ENCODE measurements at places on chromosomes 13 and 19.

- no peak for DNase-seq
These were observed 255.0 kb upstream of the SLITRK1 start for GRCh38 chr13:84137292-84137691.

DNA sequence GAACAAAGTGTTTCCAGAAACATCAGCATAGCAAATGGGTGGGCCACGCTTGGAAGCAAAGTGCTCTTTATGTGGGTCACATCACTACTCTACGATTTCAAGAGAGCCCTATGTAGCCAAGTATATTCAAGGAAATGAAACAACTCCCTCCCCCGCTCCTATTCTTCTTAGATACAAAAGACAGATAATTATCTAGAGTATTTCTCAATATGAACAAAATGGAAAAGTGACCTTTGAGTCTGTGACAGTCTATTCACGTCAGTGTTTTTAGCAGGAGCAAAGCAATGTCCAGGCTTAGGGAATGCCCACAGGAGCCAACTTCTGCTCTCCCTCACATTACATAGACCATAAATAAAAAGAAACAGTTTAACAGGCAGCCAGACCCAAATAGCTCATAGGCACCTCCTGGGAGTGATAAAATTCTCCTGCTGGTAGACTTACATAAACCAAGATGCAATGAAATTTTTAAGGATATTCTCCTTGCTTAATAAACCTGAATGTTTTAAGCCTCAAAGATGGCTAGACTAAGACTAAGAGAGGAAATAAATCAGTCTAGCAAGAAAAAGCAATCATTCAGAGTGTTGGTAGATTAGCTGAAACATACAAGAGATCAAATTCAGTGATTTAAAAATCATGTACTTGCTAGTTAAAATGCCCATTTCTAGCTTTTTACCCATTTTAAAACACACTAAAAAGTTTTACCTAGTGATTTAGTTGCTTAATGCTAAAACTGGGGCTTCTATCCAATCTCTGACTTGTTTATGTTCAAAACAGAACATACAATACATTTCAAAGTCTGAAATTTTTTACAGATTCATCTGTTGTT, 182.8 kb downstream of the RGCC start:
- peak; percentile 54 for DNase-seq

- DNase-seq, result no peak
These were observed 106.4 kb downstream of the ZNF486 start for GRCh38 chr19:20273376-20273775.

DNA sequence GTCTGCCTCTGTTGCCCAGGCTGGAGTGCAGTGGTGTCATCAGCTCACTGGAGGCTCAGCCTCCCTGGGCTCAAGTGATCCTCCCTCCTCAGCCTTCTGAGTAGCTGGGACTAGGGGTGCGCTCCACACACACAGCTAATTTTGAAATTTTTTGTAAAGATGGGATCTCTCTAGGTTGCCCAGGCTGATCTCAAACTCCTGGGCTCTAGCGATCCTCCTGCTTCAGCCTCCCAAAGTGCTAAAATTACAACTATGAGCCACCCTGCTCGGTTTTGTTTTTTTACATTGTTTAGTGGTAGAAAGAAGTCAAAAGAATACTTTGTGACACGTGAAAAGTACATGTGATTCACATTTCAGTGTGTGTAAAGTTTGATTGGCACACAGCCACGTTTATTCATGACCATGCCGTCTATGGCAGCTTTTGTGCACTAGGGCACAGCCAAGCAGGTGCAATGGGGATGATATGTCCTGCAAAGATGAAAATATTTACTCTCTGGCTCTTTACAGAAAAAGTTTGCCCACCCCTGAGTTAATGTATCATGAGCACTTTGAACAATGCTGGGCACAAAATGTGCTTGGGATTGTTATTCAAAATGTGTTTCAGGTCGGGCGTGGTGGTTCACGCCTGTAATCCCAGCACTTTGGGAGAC, 16.2 kb upstream of the NFIC start:
- DNase-seq, result no peak

- no peak for DNase-seq
These were observed 535.0 kb downstream of the RFC3 start for GRCh38 chr13:34352958-34353357.

GRCh38 chr19:10544753-10545251, 1.1 kb downstream of the ATG4D start:
- DNase-seq, result no peak

GRCh38 chr19:7063339-7063738, 4.9 kb upstream of the MBD3L3 start:
- no peak for DNase-seq

GRCh38 chr13:105569816-105570215, 965.6 kb downstream of the EFNB2 start:
- DNase-seq, result no peak

GRCh38 chr19:3798137-3798536, 12.0 kb upstream of the MATK start:
- DNase-seq, result no peak

- no peak for DNase-seq
These were observed 1213.1 kb downstream of the OLFM4 start for GRCh38 chr13:54241719-54242118.

GRCh38 chr19:58513694-58514563, 2.1 kb upstream of the SLC27A5 start:
- DNase-seq, result peak; percentile 83

- DNase-seq, result no peak
These were observed 40.3 kb downstream of the CYP4F22 start for GRCh38 chr19:15548648-15549047.

GRCh38 chr13:38430796-38431195, 81.1 kb downstream of the UFM1 start:
- DNase-seq, result no peak

- no peak for DNase-seq
These were observed 1.2 kb downstream of the PPP1R37 start for GRCh38 chr19:45094137-45094536.

GRCh38 chr13:102003848-102004570, 397.8 kb downstream of the FGF14 start:
- DNase-seq, result peak; percentile 37

DNA sequence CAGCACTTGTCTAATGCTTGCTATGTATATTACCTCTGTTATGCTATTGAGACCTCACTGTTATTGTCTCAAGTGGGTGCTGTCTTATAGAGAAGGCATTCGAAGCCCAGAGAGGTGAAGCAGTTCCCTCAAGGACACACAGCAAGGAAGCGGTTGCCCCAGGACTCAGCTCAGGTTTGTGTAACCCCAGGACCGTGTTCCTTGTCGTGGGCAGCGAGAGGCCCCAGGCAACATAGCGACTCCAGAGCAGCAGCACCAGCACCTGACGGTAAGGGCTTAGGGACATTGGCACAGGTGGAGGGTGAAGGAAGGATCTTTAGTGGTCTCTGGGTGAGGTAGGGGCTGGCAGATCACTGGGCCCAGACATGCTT, 2.4 kb downstream of the KLK15 start:
- DNase-seq, result no peak

GRCh38 chr13:99766641-99767045, 204.9 kb downstream of the ZIC5 start:
- DNase-seq, result no peak

GRCh38 chr19:46609511-46610412, 8.6 kb downstream of the CALM3 start:
- DNase-seq, result no peak

- peak; percentile 60 for DNase-seq
These were observed 8.3 kb downstream of the TNFRSF19 start for GRCh38 chr13:23578411-23579071.

DNA sequence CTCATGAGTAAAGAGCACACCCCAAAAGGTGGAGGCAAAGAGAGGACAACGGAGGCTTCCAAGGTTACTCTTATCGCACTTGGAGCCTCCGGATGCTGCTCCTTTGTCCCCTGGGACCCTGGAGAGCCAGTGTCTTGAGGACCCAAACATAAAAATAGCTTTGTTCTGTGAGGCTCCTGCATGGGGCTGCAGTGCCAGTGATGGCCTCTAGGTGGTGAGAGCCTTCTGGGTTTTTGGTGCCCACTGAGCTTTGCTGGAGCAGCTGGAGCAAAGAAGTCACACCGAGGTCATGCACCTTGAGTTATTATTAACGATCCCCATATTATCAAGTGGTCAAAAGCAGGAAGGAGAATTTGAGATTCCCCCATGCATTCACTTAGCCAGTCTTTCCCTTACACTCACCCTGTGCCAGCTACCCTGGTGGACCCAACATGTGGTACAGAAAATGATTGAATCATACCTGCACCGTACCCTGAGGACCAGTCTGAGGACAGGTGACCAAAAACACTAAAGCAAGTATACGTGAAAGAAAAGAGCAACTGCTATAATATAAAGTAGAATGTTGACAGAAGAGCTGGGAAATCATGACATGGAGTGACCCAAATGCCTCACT, 41.5 kb downstream of the ZNF682 start:
- no peak for DNase-seq

- DNase-seq, result no peak
These were observed 123.5 kb downstream of the KCTD12 start for GRCh38 chr13:76762721-76763120.

DNA sequence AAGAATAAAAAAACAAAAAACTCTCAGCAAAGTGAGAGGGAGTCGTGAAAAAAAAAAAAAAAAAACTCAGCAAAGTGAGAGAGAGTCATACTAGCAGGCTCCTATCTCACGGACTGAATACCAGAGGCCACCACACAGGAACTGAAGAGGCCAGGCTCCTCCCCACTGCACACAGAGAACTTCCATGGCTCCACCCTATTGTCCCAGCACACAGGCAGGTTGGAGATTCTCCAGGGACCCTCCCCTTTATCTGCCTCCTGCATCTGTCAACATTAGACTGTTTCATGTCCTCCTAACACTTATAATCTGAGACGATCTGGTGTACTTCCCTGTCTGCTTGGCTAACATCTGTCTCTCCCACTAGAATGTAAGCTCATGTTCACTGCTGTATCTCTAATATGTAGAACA, 37.0 kb upstream of the FARP1 start:
- DNase-seq, result peak; percentile 42

DNA sequence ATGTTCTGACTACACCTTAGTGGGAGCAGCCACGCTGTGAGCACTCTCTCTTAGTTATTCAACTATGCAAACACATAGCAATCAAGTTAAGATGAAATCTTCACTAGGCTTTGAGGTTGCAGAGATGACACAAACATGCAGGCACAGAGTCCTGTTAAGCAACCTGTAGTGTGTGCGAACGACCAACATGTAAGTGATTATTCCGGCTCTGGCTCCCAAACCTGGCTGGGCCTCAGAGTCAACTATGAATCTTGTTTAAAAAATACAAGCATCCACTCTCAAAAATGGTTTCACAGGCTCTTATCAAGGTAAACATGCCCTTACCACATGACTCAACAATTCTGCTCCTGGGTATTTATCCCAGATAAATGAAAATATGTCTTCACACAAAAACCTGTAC, 91.4 kb downstream of the IRS2 start:
- DNase-seq, result peak; percentile 71

DNA sequence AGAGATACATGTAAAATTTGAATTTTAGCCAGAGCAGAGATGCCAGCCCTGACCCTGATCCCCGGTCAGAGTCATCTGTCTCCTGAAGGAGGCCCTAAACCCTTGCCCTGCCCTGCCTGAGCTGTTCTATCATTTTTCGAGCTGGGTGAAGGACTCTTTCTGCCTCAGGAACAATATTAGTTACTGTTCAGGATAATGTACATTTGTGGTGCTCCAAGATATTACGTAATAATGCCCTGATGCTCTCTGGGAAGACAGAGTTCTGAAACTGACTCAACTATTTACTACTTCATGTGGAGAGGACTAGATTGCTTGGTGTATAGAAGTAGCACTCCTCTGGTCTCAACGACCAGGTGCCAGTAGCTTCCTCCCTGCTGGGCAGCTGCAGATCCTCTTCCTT, 37.9 kb upstream of the UBL3 start:
- peak; percentile 69 for DNase-seq

Measured in amniotic epithelial cell (primary cell).